ENCODE measurements at places on chromosomes 6 and 20.
A peak's percentile ranks its signal among the peaks of the same experiment; 100 is the strongest.

DNA sequence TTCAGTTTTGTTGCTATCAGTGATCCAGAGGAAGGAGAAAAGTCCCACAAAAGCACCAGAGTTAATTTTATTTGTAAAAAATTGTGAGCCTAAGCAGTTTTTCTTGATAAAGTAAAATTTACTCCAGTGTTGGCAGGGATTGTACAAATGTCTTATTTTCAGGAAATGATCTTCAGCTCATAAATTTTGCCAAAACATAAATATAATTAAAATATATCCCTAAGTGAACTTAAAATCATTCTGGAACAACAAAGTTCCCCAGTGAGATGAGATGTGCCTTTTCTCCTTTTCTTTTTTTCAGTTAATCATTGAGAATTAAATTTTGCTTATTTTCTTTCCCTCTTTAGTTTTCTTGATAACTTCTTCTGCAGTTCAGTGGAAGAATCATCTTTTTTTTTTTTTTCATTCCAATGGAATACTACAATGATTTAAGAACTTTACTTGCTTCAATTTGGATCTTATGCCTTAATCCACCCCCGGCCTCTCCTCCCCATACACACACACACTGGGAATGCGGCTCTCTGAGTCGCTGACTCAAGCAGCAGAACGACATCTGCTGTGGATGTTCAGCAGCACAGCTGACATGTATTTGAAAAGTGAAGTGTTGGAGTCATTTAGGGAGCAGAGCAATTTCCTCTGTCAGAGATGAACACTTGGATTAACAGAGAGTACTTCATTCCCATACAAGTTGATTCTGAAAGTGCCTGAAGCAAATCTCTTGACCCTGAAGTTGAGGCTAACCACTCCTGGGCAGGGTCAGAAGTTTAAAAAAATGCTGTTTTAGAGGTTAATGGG, 27.7 kb upstream of the LAMA4 start:
- no peak for DNase-seq

DNA sequence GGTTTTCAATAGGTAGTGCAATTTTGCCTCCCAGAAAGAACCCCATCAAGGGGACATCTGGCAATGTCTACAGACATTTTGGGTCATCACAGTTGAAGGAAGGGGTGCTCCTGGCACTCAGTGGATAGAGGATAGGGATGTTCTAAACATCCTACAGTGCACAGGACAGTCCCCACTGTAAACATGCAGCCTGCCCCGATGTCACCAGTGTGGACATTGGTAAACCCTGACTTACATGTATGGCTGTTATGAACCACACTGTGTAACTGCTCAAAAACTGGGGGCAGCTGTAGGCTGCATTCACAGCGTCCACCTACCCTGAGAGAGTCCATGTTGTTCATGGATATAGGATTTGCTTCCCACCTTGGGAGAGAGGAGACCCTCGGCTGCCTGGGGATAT, 79.3 kb upstream of the FOXQ1 start:
- no peak for DNase-seq

DNA sequence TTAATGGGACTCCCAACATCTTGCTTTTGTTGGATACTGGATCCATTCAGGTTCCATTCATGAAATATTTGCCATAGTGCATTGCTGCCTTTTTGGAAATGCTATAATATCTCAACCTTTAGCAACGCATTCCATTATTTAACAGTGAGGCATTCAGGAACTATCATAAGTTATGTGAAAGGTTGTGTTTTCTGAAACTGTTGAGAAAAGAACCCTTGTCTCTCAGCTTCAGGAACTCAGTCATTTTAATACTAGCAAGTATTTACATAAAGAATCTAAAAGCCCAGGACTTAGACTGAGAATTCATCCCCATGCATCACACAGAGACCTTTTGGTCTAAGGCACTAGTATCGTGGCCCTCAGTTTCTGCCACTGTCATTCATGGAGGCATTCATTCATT, 24.9 kb upstream of the SASH1 start:
- DNase-seq = no peak

DNA sequence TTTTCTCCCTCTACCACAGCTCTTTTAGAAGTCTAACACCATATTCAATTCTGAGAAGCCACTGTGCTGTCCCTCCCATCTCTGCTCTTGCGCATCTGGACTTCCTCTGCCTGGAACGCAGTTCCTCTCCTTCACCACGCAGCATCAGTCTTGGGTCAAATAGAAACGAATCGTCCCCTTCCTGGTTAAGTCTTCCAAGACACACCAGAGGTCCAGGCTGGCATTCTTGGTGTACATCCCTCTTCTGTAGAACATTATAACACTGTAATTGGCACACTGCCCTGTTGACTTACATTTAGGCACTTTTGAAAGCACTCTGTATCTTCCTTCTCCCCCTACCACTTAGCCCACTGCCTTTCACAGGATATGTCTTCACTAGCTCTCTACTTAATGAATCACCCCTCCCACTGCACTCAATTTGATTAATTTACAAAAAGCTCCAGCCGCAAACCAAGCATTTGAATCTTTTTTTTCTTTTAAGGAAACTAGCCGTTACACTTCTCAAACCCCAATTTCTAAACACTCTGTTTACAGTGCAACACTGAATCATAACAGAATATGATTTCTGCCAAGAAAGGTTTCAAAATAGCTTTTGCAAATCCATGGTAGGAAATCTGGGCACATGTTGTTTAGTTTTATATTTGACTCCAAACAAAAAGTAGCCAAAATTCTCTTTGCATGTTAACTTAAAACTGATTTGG, 140.8 kb upstream of the CARMIL1 start:
- DNase-seq = peak; percentile 60

GRCh38 chr6:12203001-12203400, 87.2 kb upstream of the EDN1 start:
- DNase-seq = no peak

DNA sequence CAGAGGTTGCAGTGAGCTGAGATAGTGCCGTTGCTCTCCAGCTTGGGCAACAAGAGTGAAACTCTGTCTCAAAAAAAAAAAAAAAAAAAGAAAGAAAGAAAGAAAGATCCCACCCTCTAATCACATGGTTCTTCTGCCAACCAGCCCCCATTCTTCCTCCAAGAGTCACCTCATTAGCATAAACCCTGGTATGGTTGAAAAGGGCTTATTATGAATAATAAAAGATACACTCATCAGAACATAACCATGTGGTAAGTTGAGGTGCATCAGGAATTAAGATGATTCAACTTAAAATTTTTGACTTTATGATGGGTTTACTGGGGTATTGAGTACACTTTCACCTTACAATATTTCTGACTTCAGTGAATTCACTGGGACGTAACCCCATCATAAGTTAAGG, 793 bp upstream of the TRIM40 start:
- DNase-seq = no peak
